Activated CD4-positive, alpha-beta T cell treated with anti-CD3 and anti-CD28 coated beads, Interleukin-2, amount 50 U/mL, for 24 hours (primary cell): ENCODE measurements at places on chromosomes 11 and 22.

GRCh38 chr11:15434529-15434928 is 319.8 kb downstream of the INSC start:
- no peak for DNase-seq

DNA sequence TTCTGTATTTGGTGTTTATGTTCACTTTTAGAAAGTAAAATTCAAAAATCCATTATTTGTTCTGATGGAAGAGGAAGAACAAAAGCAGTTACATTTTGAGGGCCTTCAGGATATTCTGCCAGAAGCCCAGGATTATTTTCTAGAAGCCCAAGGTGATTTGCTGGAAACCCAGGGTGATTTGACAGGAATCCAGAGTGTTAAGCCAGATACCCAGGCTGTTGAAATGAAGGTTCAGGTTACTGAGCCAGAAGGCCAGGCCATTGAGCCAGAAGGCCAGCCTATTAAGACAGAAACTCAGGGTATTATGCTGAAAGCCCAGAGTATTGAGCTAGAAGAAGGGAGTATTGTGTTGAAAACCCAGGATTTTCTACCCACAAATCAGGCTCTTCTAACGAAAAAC is 33.1 kb downstream of the CCDC15 start:
- no peak for DNase-seq

- DNase-seq = no peak
Observed at GRCh38 chr11:126113963-126114362, 51.3 kb upstream of the CDON start.

DNA sequence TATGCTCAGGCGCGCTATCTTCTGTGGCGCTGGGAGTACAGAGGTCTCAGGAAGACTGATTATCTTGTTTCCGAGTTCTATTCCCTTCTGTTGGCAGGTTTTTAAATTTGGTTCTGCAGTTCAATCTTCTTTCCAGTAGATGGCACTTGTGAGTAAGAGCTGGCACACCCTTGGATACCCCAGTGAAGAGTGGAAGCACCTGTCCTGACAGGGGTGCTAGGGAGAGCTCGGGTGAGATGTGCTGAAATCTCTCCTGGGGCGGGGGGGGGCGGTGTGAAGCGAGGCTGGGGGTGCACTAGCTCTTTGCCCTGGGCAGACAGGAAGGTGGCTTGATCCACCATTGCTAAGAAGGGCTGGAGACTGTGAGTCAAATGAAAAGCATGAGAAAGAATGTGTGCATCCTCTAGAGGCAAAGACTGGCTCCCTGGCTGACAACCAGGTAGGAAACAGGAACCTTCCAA is 679.9 kb upstream of the CCDC179 start:
- DNase-seq = no peak

DNA sequence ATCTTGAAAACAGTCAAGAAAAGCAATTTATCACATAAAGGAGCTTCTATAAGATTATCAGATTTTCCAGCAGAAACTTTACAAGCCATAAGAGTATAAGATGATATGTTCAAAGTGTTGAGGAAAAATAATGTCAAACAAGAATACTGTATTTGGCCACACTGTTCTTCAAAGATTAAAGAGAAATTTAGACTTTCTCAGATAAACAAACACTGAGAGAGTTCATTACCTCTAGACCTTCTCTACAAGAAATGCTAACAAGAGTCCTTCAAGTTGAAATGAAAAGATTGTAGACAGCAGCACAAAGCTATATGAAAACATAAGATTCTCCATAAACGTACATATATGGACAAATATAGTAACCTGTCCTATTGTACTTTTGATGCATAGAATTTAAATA is 8.0 kb upstream of the MTMR2 start:
- DNase-seq = no peak

DNA sequence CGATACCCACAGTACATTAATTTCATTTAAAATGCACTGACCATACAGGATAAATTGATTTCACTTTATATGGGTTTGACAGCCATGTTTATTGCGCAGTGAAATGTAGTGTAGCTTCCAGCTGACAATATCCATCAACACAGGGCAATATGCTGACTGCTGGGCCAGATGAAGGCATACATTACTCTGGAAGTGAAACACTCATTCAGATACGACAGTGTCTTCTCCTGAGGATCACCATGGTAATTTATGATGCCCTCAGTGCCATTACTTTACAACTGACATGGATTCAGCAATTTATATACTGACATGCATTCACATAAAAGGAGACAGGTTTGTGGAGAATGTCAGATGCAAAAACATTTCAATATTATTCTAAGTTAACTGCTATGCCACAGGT is 365.1 kb downstream of the SOX6 start:
- DNase-seq = no peak

DNA sequence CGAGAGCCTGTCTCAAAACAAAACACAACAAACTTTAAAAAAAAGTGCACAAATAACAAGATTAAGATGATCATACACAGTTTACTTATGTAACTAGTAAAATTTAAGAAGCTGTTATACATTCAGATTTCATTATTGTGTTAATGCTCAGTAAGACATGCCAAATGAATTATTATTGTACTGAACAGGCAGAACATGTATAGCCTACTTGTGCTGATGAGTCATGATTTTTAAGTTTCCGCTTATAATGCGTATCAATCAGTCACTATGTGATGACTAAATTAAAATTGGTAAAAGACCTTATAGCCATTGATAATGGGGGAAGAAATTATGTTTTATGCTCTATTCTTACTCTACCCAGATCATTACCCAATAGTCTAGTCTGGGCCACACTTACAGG is 20.5 kb upstream of the EXPH5 start:
- DNase-seq = no peak

DNA sequence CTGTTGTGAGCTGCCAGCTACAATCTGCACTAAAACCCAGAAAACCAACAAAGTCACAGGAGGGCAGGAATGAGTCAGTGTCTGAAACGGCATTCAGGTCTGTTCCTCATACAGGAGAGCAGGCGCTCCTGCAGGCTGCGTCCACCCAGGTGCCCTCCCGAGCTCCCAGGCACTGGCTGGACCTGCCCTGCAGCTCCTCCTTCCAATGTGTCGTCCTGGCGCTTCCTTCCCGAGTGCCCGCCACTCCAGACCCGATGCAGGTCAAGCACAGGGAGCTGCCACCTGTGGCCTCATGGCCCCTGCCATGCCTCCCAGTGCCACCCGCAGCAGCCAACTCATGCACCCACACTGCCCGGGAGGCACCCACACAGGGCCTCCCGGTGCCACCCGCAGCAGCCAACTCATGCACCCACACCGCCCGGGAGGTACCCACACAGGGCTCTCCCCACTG is 12.0 kb downstream of the BRD1 start:
- DNase-seq = no peak

GRCh38 chr11:26849036-26849435 is 127.2 kb upstream of the SLC5A12 start:
- DNase-seq = no peak

DNA sequence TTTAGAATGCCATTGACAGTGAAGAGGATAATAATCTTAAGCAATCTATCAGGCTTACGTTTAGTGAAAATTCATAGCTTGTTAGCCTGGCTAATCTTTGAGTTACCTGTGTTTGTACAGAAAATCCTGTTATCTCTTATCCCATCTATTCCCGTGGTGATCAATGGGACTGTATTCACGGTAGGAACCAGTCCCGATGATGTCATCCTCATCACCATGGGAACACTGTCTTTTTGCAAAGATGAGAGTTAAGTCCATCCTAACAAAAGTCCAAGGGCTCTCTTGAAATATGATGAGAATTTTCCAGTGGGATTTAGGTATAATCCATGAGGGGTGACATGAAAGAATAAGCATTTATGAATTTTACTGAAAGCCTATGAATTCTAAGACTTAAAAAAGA is 762.2 kb downstream of the ETS1 start:
- no peak for DNase-seq

DNA sequence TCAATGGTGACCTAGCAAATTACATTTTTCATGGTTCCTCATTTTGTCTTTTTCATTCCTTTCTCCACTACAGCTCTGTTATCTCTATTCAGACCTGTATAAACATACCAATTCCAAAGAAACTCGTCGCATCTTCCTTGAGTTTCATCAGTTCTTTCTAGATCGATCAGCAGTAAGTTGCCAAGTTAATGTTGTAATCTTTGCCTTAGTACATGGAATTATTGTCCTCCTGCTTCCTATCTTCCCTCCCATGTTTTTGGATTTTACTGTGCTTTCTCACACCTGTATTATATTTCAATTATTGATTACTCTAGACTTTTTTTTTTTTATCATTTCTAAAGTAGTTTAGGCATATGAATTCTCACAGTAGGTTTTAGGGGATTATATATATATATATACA is 69.5 kb upstream of the GRIK4 start:
- DNase-seq = no peak

- no peak for DNase-seq
Observed at GRCh38 chr22:17998913-17999312, 25.4 kb downstream of the MICAL3 start.

DNA sequence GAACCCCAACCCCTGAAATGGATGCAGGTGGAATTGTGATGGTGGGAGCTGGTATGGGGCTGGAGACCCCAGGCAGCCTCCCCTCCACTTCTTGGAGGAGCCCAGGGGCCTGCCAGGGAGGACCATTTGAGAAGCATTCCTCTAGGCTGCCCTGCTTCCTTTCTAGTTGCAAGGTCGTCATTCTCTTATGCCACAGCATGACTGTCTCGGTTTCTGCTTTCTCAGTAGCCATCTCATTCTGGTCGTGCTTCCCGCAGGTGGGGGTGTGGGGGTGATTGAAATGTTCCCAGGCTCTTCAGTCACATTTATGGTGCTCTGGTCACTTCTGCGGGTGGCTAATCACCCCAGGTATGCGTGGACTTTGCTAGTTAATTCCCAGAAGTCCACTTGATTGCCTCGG is 223.7 kb upstream of the TBCEL start:
- DNase-seq = no peak

DNA sequence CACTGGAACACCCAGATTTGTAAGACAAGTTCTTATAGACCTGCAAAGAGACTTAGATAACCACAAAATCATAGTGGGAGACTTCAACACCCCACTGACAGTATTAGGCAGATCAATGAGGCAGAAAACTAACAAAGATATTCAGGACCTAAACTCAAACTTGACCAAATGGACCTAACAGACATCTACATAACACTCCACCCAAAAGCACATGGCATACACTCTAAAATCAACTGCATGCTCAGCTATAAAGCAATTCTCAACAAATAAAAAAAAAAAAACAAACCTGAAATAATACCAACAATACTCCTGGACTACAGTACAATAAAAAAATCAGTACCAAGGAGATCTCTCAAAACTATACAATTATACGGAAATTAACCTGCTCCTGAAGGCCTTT is 115.0 kb downstream of the FDX1 start:
- DNase-seq = no peak

DNA sequence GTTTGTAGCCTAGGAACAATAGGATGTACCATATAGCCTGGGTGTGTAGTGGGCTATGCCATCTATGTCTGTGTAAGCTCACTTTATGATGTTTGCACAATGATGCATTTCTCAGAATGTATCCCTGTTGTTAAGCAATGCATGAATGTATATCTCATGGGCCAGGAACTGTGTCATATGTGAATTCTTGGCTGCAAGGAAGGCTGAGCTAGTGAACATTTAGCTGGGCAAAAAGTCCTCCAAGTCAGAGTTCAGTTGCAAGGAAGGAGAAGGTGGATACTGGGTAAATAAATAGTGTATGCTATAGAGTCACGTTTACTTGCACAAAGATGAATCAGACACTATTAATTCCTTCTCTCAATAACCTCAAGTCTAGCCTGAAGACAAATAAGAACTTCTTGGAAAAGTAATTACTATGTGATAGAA is 136.1 kb downstream of the EHF start:
- no peak for DNase-seq

- DNase-seq = no peak
Observed at GRCh38 chr11:32139896-32140520, 49.1 kb downstream of the RCN1 start.

- no peak for DNase-seq
Observed at GRCh38 chr11:11312738-11313137, 40.3 kb downstream of the CSNK2A3 start.

- DNase-seq = no peak
Observed at GRCh38 chr22:29269230-29269604, 1.1 kb downstream of the EWSR1 start.

GRCh38 chr11:1536065-1536843 is 35.8 kb downstream of the DUSP8 start:
- DNase-seq = no peak

DNA sequence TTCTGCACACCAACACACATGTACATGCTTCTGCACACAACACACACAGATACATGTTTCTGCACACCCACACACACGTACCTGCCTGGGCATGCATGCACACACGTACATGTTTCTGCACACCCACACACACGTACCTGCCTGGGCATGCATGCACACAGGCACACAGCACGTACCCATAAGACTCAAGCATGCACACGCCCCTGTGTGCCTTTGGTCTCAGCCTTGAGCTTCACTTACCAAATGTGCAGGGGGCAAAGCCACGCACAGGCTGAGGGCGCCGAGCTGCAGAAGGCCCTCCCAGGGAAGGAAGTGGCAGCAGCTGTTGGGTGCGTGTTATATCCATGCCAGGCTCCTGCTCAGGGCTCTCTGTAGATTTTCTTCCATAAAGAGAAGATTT is 34.7 kb upstream of the SMIM38 start:
- no peak for DNase-seq
